ENCODE measurements at places on chromosomes 3 and 15. TPM values are rescaled to one million over a fixed set of nuclear protein-coding genes. Genes with fewer than 3 reads are reported as not detected.

Gene OXTR
- total RNA-seq = 0.42 TPM

Gene DUT
- 262 TPM for total RNA-seq

Gene MCF2L2
- 6.5 TPM for total RNA-seq

Gene ARF4
- 46.1 TPM for total RNA-seq

Gene ZBTB47
- 1.3 TPM for total RNA-seq

Gene ALG1L2
- 2.7 TPM for total RNA-seq

Gene SEC62
- 77.4 TPM for total RNA-seq

GRCh38 chr3:152443212-152444023 lies 174.7 kb downstream of the MBNL1 start:
- H3K27ac ChIP-seq = peak overlapping the region; percentile 59
- H3K36me3 ChIP-seq = peaks cover 28% of the 10 kb centered on the region
- H3K4me3 ChIP-seq = peak overlapping the region; percentile 15
- no peaks in the 10 kb centered on the region for H3K27me3 ChIP-seq
- H3K4me1 ChIP-seq = peaks cover 45% of the 10 kb centered on the region
- no peak for DNase-seq

- H3K4me3 ChIP-seq = no peak overlapping the region
- no peaks in the 10 kb centered on the region for H3K36me3 ChIP-seq
- DNase-seq = no peak
- H3K27me3 ChIP-seq = no peaks in the 10 kb centered on the region
- H3K4me1 ChIP-seq = no peaks in the 10 kb centered on the region
- no peak overlapping the region for H3K27ac ChIP-seq
Observed at GRCh38 chr15:62850791-62851291, 191.7 kb upstream of the TPM1 start.

DNA sequence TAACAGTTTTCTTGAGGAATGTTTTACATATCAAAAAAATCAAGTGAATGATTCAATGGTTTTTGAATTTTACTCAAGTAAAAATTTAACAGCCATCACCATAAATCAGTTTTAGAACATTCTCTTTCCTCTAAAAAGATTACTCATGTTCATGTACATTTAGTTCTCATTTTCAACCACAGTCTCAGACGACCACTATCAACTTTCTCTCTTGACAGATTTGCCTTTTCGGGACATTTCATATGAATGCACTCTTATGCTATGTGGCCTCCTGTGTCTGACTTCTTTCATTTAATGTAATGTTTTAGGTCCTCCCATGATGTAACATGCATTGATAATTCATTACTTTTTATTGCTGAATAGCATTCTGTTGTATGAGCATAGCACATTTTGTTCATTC lies 309.3 kb upstream of the PLSCR5 start:
- H3K4me3 ChIP-seq = no peak overlapping the region
- no peak overlapping the region for H3K27ac ChIP-seq
- H3K36me3 ChIP-seq = no peaks in the 10 kb centered on the region
- H3K4me1 ChIP-seq = no peaks in the 10 kb centered on the region
- no peak for DNase-seq

- H3K36me3 ChIP-seq = no peaks in the 10 kb centered on the region
- H3K4me1 ChIP-seq = peaks cover 6% of the 10 kb centered on the region
- no peak overlapping the region for H3K27ac ChIP-seq
- H3K27me3 ChIP-seq = peaks cover 11% of the 10 kb centered on the region
- DNase-seq = no peak
- H3K4me3 ChIP-seq = no peak overlapping the region
Observed at GRCh38 chr15:51647128-51647562, 24.6 kb upstream of the DMXL2 start.

GRCh38 chr3:48428572-48429316 lies 1.1 kb downstream of the PLXNB1 start:
- peaks cover 3% of the 10 kb centered on the region for H3K36me3 ChIP-seq
- peaks cover 5% of the 10 kb centered on the region for H3K4me1 ChIP-seq
- DNase-seq = no peak

- H3K27ac ChIP-seq = no peak overlapping the region
- peaks cover 32% of the 10 kb centered on the region for H3K4me1 ChIP-seq
Observed at GRCh38 chr15:65762914-65763787, 28.9 kb downstream of the DENND4A start.

DNA sequence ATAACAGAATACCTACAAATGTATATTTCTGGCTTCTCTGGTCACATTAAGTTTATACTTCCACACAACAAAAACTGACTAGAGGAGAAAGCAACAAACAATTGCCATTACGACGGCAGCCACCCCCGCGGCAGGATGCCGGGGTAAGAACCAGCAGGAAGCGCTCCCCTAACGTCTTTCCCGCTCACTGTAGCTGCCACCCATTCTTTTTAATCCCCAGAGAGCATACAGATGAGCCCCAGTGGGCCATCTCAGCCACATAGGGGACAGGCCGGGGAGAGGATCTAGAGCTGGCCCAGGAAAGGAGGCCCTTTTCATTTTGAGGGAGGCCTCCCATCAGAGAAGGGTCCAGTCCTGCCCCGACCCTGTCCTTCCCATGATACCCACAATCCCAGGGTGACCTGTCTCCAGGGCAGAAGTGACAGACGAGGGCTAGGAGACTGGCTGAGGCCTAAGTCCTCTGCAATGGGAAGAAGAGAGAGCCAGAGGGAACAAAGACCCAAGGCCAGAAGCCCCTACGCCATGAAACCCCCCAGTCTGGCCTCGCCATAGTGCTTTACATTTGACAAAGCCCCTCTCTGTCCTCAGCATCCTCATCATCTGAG lies 3.6 kb upstream of the CALML4 start:
- no peak for DNase-seq
- peaks cover 21% of the 10 kb centered on the region for H3K4me1 ChIP-seq
- peak overlapping the region; percentile 86 for H3K27ac ChIP-seq
- peak overlapping the region; percentile 54 for H3K4me3 ChIP-seq
- peaks cover 3% of the 10 kb centered on the region for H3K36me3 ChIP-seq
- no peaks in the 10 kb centered on the region for H3K27me3 ChIP-seq

DNA sequence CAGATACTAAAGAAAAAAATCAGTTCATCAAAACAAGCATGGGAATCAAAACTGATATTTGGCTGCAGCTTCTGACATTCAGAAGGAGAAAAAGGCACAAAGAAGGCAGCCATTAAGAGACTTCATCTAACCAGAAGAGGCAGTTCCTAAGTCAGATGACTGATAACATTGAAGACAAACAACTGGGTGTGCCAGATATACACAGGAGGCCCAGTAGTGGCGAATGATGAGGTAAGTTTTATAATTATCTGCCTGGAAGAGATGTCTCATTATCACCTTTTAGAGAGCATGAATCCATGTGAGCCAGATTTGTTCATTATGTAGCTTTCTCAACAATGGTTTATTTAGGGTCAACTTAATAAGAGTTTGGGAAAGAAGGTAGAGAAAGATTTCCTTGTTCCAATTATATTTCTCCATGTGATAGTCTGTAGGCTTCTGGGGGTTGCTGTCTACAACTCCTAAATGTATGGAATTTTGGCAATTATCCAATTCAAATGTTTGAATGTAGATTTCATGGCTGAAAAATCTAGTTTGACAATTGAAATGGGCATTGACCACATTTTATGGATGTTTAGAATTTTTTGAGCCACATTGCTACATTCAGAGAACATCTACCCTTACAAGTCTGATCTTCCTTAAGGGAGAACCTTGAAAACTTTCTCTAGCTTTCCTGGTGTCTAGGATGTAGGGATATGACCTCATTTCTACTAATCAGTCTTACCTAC lies 50.4 kb upstream of the RASGRF1 start:
- H3K27ac ChIP-seq = no peak overlapping the region
- H3K4me1 ChIP-seq = no peaks in the 10 kb centered on the region
- peaks cover 20% of the 10 kb centered on the region for H3K27me3 ChIP-seq
- no peak overlapping the region for H3K4me3 ChIP-seq
- no peaks in the 10 kb centered on the region for H3K36me3 ChIP-seq

- H3K4me1 ChIP-seq = no peaks in the 10 kb centered on the region
- no peak overlapping the region for H3K27ac ChIP-seq
- H3K4me3 ChIP-seq = no peak overlapping the region
- no peaks in the 10 kb centered on the region for H3K27me3 ChIP-seq
- DNase-seq = no peak
Observed at GRCh38 chr15:36358094-36358493, 221.3 kb upstream of the CDIN1 start.

DNA sequence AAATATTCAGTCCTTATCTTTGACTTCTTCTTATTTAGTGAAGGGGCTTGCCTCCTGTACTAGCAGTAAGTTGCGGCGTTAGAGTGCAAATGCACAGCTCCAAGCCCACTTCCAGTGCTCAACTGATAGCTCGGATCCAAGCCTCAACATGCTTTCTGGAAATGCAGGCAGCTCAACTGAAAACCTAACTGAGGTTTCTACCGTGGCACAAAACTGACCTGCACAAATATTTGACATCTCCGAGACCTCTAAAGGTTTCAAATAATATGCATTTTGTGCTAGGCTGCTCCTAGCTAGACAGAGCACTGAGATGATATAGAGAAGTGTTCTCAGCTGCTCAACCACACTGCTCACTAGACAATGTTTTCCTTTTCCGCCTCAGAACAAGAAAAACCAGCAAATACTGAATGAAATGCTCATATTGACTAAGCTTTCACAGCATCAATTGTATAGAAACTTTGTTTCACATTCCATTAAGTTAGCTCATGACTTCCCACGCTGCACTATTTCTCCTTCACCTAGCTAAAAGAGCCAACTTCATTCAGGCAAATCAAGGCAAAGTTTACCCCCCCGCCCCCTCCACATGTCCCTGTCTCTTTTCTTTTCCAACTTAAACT lies 822 bp downstream of the ZNF385D start:
- H3K27ac ChIP-seq = no peak overlapping the region
- peaks cover 4% of the 10 kb centered on the region for H3K27me3 ChIP-seq
- H3K4me3 ChIP-seq = no peak overlapping the region
- DNase-seq = no peak
- no peaks in the 10 kb centered on the region for H3K36me3 ChIP-seq

DNA sequence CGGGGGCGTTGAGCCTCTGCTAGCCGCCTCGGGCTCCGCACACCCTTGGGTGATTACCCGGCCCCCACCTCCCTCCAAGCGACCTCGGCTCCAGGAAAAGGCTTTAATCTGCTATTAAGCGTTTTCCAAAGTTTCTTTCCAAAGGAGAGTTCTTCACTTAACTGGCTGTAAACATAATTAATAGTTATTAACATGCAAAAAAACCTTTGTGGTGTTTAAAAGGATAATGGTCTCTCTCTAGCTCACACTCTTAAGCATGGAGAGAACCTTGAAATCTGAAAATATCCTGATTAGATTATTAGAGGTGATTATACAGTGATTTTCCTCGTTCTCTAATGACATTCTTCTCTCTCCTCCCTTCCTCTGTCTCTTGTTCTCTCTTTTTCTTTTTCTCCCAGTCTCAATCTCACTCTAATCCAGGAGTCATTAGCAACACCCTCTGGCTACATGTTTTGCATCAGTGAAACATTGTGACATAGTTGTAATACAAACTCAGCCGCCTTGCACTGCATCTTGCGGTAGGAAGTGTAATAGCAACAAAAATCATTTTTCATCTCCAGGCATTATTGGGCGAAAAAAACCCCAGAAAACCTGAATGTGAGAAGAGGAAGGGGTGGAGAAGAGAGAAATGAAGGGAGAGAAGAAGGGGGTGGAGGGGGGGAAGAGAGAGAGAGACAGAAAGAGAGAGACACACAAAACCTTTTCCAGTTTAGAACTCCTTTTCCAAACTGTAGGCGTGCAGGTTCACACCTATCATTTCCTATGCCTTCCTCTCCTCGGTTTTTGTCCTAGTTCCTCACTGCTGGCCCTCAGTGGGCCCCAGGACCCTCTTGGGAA lies 24.4 kb downstream of the NR2F2 start:
- H3K36me3 ChIP-seq = no peaks in the 10 kb centered on the region
- peaks cover 17% of the 10 kb centered on the region for H3K4me1 ChIP-seq
- peaks cover 69% of the 10 kb centered on the region for H3K27me3 ChIP-seq
- H3K27ac ChIP-seq = no peak overlapping the region
- DNase-seq = no peak

DNA sequence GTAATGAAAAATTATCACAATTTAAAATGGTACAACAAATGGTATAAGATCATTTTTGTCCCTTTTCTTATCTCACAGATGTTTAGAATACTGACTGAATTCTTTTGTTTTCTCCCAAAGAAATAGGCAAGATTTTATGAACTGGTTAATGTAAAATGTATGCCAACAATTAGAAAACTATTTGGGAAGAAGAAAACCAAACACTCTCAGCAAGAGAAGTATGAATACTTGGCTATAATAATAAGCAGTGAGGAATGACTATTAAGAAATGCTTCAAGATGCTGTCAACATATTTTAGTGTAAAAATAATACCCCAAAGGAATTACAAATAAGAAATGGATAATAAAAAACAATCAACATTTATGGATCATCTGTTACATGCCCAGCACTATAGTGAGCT lies 18.5 kb downstream of the SHQ1 start:
- H3K27me3 ChIP-seq = no peaks in the 10 kb centered on the region
- no peak overlapping the region for H3K4me3 ChIP-seq
- H3K36me3 ChIP-seq = peaks cover 31% of the 10 kb centered on the region
- no peak for DNase-seq
- H3K27ac ChIP-seq = no peak overlapping the region
- peaks cover 2% of the 10 kb centered on the region for H3K4me1 ChIP-seq

- no peak overlapping the region for H3K27ac ChIP-seq
- DNase-seq = no peak
- no peaks in the 10 kb centered on the region for H3K27me3 ChIP-seq
- peaks cover 49% of the 10 kb centered on the region for H3K4me1 ChIP-seq
- H3K4me3 ChIP-seq = peak overlapping the region; percentile 32
Observed at GRCh38 chr3:188043891-188044290, 110.1 kb upstream of the LPP start.

GRCh38 chr15:69478259-69478781 lies 25.7 kb downstream of the RPLP1 start:
- peak; percentile 70 for DNase-seq
- no peaks in the 10 kb centered on the region for H3K36me3 ChIP-seq

Measured in activated naive CD8-positive, alpha-beta T cell treated with anti-CD3 and anti-CD28 coated beads, Interleukin-2, amount 10 ng/mL, durations not matched to agents 7 days and 5 days (primary cell).